ENCODE measurements at places on chromosomes 4 and X.

DNA sequence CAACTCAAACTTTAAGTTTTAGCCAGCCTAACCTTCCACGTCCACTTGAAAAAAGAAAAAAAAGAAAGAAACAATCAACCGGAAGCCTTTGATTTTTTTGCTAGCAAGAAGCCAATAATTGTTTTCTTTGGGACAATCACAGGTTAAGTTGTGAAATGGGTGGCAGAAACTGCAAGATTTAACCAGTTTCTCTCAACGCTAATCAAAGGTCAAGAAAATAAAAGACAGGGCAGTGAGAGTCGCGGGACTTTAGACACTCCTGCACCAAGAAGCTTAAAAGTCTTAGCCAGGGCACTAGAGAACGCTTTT, 1.0 kb downstream of the ACSL1 start:
- no peak for DNase-seq

DNA sequence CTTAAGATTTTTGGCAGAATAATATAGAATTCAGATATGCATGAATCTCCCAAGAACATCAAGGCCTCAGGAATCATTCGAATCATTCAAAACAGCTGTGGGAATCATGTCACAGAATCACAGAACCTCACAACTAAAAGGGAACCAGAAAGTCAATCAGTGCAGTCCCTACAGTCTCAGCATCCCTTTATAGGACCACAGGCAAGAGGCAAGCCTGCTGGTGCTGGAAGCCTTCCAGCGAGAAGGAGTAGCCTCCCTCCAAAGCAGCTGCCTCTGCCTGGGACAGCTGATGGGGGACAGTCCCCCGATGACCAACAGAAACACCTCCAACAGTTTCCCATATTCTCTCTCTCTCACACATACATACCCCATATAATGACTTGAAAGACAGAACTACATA, 20.7 kb downstream of the QDPR start:
- no peak for DNase-seq

GRCh38 chr4:118113220-118113619, 78.9 kb downstream of the NDST3 start:
- DNase-seq, result no peak

DNA sequence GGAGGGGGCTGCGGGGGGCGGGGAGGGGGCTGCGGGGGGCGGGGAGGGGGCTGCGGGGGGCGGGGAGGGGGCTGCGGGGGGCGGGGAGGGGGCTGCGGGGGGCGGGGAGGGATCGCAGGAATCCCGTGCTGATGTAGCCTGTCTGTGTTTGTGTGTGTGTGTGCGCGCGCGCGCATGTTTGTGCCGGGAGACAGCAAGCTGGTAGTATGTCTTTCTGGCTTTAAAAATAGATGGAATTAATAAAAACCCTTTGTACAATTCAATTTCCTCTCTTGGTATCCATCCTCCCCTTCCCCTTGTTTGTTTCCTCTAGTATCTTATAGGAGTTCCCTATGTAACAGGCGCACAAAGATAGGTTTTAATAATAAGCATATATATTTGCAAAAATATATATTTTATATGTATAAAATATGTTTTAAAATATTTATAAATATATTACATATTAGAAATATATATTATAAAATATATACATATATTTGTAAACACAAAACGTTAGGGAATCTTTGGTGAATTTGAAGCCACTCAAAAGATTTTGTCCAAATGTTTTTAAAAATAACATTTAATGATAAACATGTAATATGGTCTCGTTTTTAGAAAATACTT, 782 bp downstream of the ARHGAP24 start:
- no peak for DNase-seq

DNA sequence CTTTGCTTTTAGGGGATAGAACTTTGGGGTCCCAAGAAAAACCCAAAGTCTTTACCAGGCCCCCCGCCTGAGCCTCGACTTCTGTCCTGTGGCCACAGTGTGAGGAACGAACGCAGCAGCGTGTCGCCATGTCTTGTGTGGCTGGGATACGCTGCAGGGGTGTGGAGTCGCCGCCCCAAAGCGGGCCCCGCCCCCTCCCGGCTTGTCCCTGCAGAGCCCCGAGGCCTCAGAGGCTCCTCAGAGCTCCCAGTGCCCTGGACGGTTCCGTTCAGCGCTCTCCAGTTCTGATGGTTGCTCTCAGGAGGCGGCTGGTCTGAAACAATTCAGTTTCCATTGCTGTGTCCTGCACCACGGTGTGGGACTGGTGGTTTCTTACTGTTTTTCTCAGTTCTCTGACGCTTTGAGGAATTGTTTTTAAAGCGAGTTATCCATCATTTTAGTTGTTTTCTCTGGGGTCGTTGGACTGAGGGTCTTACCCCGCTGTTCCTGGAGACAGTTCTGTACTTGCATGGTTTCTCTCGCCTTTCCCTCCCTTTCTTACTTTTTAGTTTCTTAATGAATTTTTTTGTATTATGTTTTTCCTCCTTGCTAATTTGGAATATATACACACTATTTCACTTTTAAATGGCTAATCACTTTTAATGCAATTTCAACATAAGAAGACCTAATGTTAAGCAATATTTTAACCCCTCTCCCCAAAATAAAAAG, 1.6 kb upstream of the IDUA start:
- no peak for DNase-seq

GRCh38 chrX:130084631-130085237, 25.6 kb downstream of the ELF4 start:
- no peak for DNase-seq

Measured in SW 1271 (cell line).